NCI-H526 (cell line): ENCODE measurements at places on chromosomes 16 and 17.

DNA sequence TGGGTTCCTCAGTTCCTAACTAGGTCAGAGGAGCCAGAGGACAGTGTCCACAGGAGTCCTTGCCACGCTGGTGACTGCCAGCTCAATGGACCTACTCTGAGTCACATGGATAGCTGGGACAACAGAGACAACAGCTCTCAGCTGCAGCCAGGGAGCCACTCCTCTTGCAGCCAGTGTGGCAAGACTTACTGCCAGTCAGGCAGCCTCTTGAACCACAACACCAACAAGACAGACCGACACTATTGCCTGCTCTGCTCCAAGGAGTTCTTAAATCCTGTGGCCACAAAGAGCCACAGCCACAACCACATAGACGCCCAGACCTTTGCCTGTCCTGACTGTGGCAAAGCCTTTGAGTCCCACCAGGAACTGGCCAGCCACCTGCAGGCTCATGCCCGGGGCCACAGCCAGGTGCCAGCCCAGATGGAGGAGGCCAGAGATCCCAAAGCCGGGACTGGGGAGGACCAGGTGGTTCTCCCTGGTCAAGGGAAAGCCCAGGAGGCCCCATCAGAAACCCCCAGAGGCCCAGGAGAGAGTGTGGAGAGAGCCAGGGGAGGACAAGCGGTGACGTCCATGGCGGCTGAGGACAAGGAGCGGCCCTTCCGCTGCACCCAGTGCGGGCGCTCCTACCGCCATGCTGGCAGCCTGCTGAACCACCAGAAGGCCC is 6.7 kb downstream of the ZNF646 start:
- no peak for DNase-seq

DNA sequence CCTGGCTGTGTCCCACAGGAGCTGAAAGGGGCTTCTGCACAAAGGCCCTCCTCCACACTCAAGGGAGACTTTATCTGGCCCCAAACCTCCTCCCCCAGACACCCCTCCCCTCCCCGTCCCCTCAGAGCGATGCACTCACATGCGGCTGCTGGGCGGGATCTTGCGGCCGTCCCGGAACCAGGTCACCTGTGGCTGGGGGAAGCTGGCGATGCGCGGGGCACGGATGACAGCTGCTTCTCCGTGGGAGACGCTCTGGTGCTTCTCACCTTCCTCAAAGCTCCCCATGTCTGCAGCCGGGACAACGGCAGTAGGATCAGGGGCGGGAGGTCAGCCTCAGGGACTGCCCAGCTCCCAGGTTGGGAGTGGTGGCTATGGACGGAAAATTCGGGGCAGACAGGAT is 144.0 kb upstream of the CDC42EP4 start:
- DNase-seq = no peak

GRCh38 chr16:78461087-78461486 is 361.6 kb downstream of the WWOX start:
- no peak for DNase-seq

DNA sequence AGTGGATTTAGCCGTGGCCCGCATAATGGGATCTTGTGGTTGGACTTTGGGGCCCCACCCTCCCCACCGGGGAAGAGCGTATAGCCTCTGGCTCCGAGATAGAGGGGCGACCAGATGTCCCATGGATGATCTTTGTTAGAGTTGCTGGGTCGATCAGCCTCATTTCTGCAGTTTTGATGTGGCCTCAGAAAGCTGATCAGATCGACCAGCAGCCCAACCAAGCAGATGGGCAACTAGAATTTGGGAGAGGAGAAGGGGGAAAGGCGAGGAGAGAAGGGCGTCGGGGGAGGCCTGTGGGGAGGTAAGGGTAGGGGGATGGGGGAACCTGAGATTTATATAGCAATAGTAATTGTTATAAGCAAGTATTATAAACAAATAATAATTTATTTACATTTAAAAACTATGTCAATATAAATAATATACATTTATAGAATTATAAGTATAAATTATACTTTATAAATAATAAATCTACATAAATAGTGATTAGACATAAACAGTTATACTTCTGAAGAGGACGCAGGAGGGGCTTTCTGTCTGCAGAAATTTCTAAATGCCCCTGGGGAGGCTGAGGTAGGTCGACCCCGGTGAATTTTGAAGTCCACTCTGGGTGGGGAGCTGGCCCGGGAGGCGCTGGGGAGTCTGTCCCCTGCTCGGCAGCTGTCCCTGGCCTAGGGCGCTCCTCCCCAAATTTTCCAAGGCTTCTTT is 136.3 kb downstream of the KCNJ12 start:
- DNase-seq = no peak

GRCh38 chr16:10609402-10609774 is 29.0 kb upstream of the EMP2 start:
- DNase-seq = no peak

DNA sequence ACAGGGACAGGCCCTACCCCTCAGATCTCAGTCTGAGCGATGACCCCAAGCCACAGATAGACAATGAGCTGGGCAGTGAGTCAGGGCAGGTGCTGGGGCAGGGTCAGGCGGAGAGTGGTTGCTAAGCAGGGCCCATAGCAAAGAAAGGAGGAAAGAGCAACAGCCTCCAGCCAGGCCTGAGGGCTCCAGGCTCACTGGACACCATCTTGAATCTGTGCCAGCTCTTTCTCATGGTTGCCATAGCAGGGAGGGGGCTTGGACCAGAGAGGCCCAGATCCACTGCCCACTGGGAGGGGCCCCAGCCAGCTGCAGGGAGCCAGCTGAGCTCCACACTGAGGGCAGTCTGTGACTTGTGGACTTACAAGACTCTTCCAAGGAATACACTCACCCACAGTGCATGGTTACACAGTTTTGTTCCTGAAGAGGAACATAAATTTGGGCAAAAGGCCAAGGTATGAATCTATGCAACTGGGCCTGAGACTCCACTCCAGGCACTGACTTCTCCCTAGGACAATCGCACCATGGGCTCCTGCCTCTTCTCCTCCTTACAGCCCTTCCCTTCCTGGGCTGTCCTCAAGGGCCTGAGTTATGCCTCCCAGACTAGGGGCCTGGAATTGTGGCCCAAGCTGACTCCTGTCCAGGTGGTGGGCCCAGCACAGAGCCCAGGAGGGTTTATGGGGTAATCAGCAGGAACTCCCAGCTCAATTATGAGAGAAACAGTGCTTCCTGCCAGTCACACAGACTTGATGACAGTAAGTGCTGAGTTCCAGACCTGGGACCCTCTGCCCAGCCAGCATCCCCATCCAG is 59.9 kb downstream of the BEAN1 start:
- DNase-seq = no peak

DNA sequence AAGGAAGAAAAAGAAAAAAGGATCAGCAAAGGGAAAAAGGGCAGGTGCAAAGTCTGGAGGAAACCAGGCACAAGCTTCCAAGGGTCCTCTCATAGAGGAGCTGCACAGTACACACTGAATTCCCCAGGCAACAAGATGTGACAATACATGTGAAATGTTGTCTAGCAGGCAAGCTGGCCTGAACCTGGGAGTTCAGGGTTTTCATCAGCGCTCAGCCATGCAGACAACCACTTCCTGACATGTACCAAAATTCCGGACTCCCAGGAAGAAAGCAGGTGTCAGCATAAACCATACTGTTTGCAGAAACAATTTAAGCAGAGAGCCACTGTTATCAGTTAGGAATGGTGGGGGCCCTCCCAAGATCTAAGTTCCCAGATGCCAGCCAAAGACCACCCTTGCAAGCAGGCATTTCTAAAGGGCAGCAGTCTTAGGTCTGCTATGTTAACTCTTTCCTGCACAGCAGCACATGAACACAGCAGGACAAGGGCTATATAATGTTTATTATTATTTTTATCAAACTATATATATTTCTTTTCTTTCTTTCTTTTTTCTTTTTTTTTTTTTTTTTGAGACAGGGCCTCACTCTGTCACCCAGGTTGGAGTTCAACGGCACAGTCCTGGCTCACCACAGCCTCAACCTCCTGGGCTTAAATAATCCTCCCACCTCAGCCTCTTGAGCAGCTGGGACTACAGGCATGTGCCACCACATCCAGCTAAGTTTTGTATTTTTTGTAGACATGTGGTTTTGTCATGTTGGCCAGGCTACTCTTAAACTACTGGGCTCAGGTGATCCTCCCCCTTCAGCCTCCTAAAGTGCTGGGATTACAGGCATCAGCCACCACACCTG is 10.1 kb downstream of the TK2 start:
- DNase-seq = no peak

DNA sequence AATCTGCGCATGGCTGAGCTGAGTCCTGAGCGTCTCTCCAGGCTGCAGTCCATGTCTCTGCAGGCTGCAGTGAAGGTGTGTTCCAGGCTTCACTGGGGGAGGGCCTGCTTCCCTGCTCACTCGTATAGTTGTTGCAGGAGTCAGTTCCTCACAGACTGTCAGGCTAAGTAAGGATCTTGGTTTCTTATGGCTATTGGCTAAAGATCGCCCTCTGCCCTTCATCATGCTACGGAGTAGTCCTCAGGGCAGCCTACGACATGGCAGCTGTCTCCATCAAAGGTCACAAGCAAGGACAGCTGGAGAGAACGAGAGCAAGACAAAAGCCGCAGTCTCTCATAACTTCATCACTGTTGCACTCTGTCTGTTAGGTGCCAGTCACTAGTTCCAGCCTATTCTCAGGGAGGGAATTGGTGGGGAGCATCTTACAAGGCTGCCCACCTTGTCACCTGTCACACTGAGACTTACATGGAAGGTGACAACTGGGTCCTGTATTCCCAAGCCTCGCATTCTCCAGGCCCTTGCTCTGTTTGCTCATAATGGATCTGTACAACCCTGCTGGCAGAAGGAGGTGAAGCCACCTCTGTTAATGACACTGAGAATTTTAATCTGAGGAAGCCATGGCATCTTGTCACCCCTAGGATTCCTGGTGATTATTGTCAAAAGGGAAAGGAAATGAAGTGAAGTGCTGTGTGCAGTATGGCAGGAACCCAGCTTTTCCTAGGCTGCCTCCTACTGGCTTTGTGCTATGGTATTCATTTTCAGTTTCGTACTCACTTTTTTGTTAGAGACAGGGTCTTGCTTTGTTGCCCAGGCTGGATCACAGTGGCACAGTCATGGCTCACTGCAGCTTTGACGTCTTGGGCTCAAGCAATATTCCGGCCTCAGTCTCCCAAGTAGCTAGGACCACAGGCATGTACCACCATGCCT is 43.4 kb downstream of the MFSD11 start:
- DNase-seq = no peak

DNA sequence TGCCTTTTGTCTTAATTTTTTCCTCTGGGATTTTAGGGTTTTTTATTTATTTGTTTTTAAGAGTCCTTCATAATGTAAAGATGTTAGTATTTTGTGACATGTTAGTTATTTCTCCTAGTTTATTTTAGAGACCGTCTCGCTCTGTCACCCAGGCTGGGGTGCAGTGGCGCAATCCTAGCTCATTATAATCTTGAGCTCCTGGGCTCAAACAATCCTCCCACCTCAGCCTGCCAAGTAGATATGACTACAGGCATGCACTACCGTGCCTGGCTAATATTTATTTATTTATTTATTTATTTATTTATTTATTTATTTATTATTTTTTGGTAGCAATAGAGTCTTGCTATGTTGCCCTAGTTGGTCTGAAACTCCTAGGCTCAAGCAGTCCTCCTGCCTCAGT is 37.4 kb upstream of the ARHGAP17 start:
- no peak for DNase-seq

- DNase-seq = no peak
Measured at GRCh38 chr17:38669520-38669919, 5.2 kb downstream of the EPOP start.

DNA sequence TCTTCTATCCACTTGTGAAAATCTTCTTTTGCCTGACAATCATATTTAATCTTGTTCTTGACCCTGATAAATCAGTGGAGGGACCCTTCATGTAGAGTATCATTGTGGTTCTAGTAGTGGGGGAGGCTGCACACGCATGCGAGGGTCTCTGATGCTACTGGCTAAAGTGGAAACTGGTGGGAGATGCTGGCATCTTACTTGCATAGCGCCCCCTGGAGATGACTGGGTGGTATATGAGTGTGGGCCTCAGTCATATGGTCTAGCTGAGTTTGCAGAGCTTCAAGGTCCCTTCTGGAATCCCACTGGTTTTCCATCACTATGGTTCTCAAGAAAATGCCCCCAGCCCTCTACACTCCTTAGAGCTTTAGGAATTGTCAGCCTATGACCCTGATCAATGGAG is 236.4 kb upstream of the AXIN2 start:
- DNase-seq = peak; percentile 13

GRCh38 chr17:2174014-2174413 is 119.1 kb downstream of the HIC1 start:
- no peak for DNase-seq

DNA sequence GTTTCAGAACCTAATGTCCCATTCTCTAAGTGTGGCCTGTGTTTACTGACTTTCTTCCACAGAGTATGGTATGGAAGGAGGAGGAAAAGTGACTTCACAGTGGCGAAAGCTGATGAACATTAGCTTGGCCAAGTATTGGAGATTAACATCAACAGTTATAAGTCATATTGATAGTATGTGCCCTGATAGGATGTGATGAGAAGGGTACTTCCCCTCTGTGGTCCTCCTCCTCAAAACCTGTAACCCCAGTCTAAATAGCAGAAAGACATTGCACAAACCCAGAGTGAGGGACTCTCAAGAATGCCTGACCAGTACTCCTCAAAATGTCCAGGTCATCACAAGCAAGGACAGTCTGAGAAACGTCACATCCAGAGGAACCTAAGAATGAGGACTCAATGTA is 73.1 kb downstream of the CLEC16A start:
- no peak for DNase-seq

DNA sequence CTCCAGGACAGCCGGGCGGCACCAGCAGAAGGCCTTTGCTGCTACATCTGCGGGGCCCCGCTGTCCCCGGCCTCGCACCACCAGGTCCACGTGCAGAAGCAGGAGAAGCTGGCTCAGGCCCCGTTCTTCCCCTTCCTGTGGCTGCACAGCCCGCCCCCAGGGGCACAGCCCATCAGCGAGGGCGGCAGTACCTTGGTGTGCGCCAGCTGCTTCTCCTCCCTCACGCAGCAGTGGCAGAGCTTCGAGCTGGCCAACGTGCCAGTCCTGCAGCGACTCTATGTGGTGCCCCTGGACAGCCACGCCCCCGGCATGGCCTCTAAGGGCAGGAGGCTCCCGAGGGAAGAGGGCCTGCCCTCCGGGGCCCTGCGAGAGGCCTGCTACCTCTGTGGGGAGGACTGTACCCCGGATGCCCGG is 58.3 kb upstream of the CIBAR2 start:
- no peak for DNase-seq

- no peak for DNase-seq
Measured at GRCh38 chr17:39920218-39921210, 2.1 kb upstream of the GSDMB start.

GRCh38 chr17:77847221-77848085 is 111.0 kb upstream of the TNRC6C start:
- DNase-seq = no peak

GRCh38 chr17:15780188-15780587 is 48.1 kb downstream of the TBC1D26 start:
- DNase-seq = no peak

GRCh38 chr16:67521095-67521804 is 7.4 kb upstream of the RIPOR1 start:
- peak; percentile 93 for DNase-seq

- DNase-seq = no peak
Measured at GRCh38 chr17:57021226-57021940, 43.5 kb downstream of the SCPEP1 start.

GRCh38 chr17:65104541-65104940 is 32.6 kb upstream of the RGS9 start:
- DNase-seq = no peak

- DNase-seq = no peak
Measured at GRCh38 chr17:10112962-10113361, 85.4 kb downstream of the GAS7 start.

- DNase-seq = no peak
Measured at GRCh38 chr16:86065711-86066110, 166.7 kb downstream of the IRF8 start.
